ENCODE measurements at places on chromosomes 3 and 15.

DNA sequence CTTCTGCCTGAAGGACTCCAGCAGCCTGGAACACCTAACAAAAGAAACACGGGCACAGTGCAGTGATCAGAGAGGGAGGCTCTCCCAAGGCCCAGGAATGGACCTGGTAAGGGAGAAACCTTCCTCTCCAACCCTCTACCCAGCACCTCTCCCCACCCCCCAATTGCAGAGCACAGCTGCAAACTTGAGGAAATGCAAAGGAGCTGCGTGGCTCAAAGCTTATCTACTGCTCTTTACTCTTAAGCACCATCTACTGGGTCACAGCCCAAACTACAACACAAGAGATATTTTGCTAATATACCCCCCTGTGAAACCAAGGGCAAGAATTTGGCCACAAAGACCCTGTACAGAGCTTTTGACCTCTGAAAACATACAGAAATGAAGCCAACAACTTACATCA, 328.3 kb downstream of the OXSM start:
- DNase-seq, result no peak

DNA sequence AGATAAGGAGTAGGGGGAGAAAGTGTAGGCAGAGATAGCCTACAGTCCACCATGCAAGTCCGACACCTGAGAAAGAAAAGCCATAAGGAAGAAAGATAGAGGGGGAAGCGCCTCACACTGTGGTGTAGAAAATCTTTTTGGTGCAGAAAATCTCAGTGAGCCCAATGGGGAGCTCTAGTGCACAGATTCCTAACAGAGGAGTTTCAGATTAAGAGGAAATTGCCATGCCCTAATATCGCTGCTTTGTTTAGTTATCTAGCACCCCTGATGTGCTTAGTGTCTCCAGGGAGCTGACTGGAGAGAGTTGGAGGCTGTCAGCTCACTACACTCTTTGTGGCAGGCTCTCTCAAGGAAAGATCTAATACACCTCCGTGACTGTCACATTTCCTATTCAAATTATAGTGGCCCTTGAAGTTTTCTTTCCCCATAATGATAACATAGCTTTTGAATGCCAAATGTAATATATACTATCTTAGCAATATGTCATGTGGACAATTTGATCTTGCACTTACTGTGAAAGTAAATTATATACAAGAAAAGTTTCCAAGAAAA, 33.7 kb downstream of the CGGBP1 start:
- DNase-seq, result no peak

DNA sequence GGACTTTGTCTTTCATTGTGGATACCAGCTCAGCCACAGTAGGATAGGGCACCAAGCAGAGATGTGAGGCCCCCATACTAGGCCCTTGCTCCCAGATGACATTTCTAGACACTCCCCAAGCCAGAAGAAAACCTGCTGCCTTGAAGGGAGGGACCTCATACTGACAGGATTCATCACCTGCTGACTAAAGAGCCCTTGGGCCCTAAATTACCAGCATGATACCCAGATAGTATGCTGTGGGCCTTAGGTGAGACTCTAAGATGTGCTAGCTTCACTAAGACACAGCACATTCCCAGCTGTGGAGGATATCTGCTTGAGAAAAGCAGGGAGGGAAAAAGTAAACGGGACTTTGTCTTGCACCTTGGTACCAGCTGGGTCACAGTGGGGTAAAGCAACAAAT, 324.0 kb downstream of the TBL1XR1 start:
- DNase-seq, result no peak

GRCh38 chr3:38369186-38369585, 22.6 kb downstream of the XYLB start:
- DNase-seq, result no peak

GRCh38 chr15:93200081-93200836, 111.2 kb upstream of the RGMA start:
- no peak for DNase-seq

Data from hematopoietic multipotent progenitor cell treated with erythropoietin and hydrocortisone succinate and interleukin-3 and kit ligand, for 17 days (in vitro differentiated cells).